ENCODE measurements at places on chromosomes 16 and 17.

DNA sequence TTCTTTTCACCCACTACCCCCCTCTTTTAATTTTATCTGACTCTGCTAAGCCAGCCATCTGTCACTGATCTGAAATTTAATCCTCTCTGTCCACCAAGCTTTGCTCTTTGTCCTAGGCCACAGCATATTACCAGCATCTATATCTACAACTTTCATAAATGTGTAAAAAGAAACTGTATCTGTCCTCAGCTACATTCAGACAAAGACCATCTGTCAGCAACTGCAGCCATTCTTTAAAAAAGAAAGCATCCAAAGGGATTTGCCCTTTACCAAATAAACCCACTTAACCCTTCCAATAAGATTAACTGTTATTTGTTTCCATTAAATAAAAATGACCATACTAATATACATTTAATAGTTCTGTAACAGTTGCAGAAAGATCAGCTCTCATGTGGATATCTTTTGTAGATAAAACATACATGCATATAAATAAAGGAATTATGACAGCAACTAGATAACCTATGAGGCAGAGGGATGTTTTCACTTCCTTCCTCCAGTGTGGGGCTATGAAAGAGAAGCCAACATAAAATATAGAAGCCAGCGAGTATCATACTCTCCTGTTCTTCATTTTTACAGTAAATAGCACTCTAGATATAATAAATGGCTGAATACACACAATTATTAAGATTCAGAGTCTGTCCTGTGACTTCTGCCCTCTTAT, 602.5 kb upstream of the SALL1 start:
- DNase-seq: no peak

DNA sequence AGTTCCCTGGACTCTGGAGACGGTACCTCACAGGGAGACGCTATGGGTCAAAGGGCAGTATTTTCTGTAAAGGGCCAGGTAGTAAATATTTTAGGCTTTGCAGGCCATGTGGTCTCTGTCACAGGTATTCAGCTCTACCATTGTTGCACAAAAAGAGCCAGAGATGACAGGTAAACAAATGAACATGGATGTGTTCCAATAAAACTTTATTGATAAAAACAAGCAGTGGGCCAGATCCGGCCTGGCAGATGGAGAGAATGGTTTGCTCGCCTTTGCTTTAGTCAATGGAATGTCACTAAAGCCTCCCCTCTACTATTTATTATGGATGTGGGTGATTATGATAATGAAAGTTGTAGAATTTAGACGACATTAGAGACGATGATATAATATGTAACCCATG, 8.9 kb upstream of the SLC5A11 start:
- no peak for DNase-seq

DNA sequence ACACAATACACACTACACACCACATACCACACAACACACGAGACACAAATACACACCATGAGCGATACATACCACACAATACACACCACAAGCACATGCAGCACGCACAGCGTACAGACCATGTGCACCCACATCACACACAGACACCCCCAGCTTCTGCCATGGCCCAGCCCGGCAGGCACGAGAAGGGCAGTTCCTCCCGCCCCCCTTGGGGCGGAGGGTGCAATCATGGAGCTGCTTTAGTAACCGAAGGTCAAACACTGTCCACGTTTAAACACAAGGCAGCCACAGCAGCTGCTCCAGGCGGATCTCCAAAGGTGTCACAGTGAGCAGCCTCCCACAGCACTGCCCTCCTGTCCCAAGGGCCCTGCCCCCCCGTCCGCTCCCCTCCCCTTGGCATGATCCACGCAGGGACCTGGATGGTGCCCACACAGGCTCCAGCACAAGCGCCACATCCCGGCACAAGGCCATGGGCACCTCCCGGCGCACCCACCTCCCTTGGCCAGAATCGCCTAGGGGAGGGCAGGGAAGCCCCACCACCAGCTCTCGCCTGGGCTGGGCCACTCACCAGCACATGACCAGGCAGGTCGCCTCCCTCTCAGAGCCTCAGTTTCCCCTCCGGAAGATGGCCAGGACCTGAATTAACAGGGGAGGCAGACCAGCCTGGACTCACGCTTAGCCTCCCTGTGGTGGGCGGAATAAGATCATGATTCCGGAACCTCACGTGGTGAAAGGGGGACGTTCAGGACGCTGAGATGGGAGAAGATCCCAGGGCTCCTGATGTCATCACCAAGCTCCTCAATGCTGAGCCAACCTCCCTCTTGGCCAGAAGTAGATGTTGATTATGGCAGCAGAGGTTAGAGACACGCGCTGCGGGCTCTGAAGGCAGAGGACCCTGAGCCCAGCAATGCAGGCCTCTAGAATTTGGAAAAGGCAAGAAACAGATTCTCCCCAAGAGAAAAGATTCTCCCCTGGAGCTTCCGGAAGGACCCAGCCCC, 32.6 kb upstream of the ZNF469 start:
- no peak for DNase-seq

- no peak for DNase-seq
Measured at GRCh38 chr16:86401126-86401525, 109.2 kb upstream of the FOXF1 start.

DNA sequence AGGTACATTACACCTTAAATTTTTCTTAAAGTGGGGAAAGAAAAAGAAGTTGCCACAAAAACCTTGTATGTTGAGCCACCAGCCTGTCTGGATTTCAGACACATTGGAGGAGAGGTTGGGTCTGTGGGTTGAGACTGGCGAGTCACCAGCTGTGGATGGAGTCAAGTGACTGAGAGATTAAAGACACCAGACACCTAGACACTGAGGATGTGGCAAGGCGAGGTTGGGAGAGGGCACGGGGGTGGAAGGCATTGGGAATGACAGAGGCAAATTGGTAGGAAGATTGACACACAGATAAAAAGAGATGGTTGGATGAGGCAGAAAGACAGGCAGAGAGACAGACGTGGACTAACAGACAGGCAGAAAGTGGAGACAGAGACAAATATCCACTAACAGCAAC, 49.6 kb downstream of the KCNJ12 start:
- DNase-seq: no peak

- DNase-seq: no peak
Measured at GRCh38 chr17:48733632-48734328, 5.2 kb upstream of the HOXB13 start.

GRCh38 chr16:84430860-84431259, 62.5 kb downstream of the ATP2C2 start:
- DNase-seq: no peak

DNA sequence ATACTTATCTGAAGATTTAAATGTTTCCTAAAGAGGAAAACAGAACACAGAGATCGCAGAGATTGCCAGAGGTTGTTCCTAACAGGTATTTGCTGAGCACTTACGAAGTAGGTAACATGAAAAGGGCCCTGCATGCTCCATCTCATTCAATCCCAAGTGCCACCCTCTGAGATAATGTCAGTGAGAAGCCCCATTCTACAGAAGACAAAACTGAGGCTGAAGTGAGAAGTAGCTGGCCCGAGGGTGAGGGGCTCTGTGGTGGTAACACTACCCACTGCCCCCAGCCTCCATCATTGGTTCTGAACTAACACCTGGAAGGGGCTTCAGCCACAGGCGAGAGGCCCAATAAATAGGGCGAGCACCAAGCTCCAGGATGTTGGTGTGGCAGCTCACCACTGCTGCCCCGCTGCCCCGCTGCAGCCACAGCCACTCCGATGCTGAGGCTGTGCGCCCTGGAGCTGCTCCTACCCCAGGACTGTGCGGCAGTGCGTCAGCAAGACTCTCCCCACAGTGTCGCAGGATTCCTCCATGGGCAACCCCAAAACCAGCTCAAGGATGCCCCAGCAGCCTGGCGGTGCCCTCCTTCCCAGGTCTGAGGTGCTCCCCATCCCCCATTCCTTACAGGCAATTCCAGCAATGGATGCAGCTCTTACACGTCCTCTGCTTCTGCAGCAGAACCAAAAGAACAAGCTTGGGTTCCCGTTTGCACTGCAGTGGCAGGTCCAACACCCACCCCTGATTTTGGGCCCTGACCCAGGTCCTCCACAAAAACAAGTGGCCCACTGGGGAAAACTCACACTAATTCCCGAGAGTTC, 10.3 kb downstream of the FLCN start:
- no peak for DNase-seq

GRCh38 chr17:3575511-3575910, 17.9 kb upstream of the TRPV3 start:
- peak; percentile 35 for DNase-seq

- DNase-seq: no peak
Measured at GRCh38 chr17:46085522-46085921, 86.5 kb downstream of the STH start.

All from HFF-Myc (cell line).